ENCODE measurements at places on chromosomes 4 and X.

DNA sequence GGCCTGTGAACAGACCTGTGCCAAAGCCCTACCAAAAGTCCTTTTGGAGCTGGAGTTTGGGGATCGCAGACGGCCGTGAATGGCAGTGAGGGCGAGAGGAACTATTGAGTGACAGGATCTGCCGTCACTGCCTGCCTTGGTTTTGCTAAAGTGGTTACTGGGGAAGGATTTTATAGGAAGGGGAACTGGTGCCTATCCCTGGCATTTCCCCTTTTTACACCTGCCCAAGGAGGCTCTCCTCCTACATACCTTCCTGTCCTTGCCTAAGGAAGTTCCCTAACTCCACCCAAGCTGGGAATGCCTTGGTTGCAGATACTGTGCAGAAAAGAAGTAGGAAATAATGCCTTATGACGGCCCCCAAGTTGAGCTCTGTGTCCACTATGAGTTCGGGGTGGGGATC is 14.5 kb downstream of the LONRF3 start:
- no peak overlapping the region for H3K4me3 ChIP-seq
- H3K27ac ChIP-seq = no peak overlapping the region
- H3K36me3 ChIP-seq = peaks cover 21% of the 10 kb centered on the region
- DNase-seq = no peak
- no peaks in the 10 kb centered on the region for H3K27me3 ChIP-seq

DNA sequence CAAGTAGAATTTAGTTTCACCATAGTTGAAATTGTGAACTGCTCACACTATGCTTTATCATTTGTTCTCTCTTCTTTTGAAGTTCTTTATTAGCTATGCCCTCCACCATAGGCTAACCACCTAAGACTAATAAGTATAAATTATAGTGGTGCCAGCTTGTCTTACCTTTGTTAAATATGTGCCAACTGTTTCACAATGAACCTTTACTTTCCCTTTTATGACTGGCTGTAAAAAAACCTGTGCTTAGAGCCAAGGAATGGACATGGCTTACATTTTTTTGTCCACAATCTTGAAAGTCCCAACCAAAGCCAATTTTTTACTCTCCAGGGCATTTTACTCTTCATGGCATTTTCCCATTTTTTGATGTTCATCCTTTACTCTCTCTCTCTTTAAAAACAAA is 123.5 kb upstream of the LEF1 start:
- no peak overlapping the region for H3K4me3 ChIP-seq
- H3K27me3 ChIP-seq = no peaks in the 10 kb centered on the region
- no peak for DNase-seq
- no peak overlapping the region for H3K27ac ChIP-seq

DNA sequence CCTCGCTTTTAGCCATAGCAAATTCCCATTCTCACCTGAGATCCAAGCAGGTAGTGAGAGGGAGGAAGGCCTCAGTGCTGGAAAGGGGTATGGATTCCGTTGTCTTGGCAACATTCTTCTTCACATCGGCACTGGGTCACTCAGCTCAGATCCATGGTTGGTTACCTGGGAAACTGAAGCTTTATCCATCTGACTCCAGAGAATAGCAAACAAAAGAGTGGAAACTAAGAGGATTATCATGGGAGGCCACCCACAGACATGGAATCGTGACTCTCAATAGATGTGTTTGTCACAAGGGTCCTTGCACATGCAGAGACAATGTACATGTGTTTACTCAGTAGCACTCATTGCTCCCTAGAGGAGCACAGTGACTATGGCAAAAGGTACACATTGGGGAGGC is 81.0 kb downstream of the MAGED4 start:
- DNase-seq = no peak
- no peak overlapping the region for H3K4me3 ChIP-seq
- peaks cover 3% of the 10 kb centered on the region for H3K27me3 ChIP-seq
- H3K36me3 ChIP-seq = no peaks in the 10 kb centered on the region
- peaks cover 12% of the 10 kb centered on the region for H3K4me1 ChIP-seq

GRCh38 chrX:106874075-106874474 is 29.1 kb downstream of the RIPPLY1 start:
- H3K4me3 ChIP-seq = no peak overlapping the region
- no peak for DNase-seq
- no peaks in the 10 kb centered on the region for H3K36me3 ChIP-seq
- no peaks in the 10 kb centered on the region for H3K4me1 ChIP-seq
- no peak overlapping the region for H3K27ac ChIP-seq

DNA sequence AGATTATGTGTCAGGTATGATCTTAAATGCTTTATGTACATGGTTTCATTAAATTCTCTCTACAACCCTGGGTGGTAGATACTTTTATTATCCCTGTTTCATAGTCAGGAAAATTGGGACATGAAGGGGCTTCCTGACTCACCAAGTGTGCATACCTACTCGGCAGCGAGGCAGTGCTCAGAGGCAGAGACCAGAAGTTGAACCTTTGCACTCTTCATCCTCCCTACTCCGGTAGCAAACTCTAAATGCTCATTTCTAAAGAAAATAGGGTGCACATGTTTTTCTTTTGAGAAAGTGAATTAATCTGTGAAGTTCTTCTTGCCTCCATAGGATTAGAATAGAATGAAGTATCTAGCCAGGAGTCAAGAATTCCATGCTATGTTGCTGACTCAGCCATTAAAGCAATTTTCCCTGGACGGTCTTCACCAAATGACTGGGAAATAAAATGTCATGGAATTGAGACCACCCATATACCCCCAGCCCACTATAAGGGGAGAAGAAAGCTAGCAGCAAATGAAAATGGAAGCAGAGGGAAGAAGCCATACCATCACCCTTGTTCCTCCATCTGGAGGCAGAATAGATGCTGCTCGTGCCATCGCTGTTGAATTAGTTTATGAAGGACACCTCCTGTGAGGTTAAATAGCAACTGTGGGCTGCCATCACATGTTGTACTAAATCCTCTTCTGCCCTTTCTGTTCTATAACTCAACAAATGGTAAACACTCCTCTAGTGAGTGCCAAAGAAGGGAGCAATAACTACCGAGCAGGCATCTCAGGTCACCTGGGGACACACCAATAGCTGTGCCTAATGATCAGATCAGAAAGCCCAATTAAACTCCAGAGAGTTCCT is 355.4 kb downstream of the CAMK2D start:
- H3K36me3 ChIP-seq = no peaks in the 10 kb centered on the region
- no peak overlapping the region for H3K4me3 ChIP-seq
- H3K4me1 ChIP-seq = peaks cover 7% of the 10 kb centered on the region
- H3K27me3 ChIP-seq = no peaks in the 10 kb centered on the region
- DNase-seq = no peak

Measured in activated CD4-positive, alpha-beta memory T cell treated with anti-CD3 and anti-CD28 coated beads for 36 hours (primary cell).